ENCODE measurements at places on chromosomes 4 and X.

DNA sequence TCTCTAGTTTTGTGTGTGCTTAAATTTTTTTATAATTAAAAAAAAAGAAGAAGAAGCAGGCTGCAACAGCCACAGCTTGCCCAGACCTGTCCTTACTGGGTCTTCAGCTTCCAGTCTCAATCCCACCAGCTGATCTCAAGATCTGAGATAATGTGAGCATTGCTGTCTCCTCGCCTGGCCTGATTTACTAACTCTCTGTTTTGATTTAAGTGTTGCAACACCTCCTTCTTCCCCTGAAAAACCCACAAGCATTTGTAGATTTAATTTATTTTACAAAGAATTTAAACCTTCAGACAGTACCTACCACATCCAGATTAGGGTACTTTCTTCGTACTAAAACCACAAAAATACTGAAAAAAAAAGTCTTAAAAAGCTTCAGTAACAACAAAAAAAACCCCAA is 38.0 kb downstream of the FAM241A start:
- DNase-seq: no peak

DNA sequence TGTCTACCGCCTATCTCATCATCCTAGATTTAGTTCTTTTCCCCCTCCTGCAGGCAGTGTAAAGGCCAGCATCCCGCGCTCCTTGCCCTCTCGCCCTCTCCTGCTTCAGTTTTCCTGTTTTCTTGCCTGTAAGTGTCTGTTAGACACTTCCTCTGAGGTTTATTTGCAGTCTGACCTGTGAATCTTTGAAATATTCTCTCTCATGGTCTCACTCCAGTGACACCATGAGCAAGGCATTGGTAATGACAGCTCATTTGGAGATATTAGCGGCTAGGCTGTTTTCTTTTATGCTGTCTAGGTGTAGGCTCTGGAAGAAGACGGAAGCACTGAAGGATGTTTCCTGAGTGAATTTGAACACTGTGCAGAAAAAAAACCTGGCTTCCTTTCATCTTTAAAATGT is 179.6 kb downstream of the KDR start:
- no peak for DNase-seq

- no peak for DNase-seq
Observed at GRCh38 chr4:137968956-137969678, 273.0 kb downstream of the SLC7A11 start.

DNA sequence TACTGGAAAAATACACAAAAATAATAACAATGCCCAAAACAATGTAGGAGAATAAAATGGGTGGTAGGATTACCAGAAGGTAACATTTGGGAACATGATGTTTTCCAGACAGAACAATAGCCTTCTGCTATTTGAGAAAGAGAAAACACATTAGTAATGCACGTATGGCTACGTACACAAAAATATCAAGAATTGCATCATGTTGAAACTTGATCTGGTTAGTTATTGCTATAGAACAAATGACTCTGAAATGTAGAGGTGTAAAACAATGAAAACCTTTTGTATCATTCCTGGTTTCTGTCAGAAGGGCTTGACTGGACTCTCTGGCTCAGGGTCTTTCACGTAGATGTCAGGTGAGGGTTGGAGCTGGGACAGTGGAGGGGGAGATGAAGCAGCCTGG is 1040.0 kb downstream of the FAT4 start:
- no peak for DNase-seq

DNA sequence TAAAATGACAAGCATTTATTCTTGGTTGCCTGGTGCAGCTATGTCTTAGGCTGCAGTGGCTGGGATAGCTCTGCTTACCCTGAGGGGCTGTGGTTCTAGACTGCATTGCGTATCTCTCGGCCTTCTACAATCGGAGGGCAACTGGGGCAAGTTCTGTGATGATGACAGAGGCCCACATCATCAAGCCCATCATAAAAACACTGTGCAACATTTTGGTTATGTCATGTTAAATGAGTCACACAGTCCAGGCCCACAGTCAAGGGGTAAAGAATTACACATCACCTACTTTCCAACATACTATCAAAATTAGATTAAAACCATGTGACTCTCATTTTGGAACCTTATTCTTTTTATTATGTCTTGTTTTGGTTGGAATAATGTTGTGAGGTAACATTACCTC is 120.2 kb upstream of the GUCY1A1 start:
- DNase-seq: no peak

DNA sequence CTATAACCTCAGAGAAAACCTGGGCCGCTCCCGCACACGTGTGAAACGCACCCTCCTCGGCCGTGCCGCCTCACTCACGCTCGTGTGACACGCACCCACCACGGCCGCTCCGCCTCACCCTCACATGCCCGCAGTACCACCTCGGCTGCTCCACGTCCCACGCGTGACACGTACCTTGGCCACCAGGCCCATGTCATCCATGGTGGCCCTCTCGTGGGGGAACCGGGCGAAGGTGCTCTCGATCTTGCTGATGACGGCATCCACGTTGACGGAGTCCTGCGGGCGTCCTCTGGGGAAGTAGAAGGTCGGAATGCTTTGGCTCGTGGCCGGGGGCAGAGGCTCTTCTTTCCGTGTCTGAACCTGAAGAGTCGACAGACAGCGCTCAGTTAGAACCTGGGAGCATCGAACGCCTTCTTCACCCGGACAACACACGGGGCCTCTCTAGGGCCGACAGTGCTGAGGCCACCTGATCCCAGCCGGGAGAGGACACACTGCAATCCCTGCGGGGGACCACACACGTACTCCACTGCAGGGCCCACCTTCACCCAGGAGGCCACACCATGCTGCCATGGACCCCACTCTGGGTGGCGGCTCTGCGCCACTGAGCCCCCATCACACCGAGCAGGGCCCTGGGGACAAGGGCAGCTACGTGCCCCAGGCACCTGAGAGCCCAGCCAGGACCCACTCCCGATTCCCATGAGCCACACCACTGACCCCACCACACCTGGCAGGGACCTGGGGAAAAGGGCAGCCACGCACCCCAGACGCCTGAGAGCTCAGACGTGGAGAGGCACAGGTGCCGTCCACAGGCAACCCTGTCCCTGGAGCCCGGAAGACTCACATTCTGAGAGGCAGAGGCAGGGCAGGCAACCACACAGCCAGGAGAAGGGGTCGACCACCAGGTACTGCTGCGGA is 25.2 kb downstream of the PPP2R3B start:
- DNase-seq: no peak
